ENCODE measurements at places on chromosomes 11 and 22.

DNA sequence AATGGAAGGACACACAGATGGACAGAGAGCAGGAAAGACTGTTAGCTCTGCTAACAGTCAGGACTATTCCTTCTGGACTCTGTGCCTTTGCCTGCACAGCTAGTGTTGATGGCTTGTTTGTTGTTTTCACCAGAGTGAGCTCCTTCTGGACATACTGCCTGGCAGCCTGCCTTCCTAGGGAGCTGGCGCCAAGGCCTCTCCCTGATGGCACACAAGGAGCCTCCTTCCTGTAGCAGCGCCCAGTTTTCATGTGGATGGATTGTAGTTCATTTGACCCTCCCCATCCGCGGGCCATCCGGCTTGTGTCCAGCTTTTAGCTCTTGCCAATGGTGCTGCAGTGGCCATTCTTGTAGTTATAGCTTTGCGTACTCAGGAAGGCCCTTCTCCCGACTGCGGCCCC, 16.6 kb upstream of the BCR start:
- peak; percentile 64 for DNase-seq

GRCh38 chr11:14519597-14519916, 629 bp downstream of the PSMA1 start:
- DNase-seq: no peak

DNA sequence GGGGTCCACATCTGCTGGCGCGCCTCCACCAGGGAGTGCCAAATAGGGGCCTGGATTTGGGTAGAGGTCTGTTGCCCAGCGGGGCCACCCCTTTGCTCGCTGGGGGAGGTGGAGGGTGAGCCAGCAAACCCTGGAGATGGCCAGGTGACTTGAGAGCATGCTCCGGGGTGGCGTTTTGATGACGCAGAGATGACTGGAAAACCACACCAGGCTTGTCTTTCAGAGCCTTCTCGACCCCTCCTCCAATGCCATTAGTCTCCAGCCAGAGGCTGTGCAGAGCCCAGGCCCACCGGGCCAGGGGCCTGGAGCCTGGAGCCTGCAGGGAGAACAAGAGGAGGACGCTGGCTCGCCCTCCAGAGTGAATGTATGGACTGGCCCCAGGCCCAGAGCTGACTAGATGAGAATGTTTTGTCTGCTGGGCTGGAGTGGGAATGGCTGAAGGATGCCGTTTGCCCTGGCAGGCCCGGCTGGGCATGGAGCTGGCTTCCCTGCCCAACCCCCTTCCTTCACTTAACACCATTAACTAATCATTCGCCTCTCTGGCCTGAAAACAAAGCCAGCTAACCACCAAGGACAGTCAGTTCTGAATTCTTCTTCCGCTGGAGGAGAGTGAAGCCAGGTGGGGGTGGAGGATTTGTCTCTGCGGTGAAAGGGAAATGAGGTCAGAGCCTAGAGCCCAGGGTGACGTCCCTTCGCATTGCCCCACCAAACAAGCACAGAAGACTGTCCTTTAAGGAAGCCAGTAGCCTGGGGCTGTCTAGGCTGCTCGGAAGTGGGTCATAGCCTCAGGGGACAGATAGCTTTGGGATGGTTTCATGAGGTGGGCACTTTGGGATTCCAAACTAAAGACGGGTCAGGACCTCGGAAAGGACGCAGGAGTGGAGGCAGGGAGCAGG, 1.6 kb upstream of the MCAM start:
- DNase-seq: peak; percentile 64

DNA sequence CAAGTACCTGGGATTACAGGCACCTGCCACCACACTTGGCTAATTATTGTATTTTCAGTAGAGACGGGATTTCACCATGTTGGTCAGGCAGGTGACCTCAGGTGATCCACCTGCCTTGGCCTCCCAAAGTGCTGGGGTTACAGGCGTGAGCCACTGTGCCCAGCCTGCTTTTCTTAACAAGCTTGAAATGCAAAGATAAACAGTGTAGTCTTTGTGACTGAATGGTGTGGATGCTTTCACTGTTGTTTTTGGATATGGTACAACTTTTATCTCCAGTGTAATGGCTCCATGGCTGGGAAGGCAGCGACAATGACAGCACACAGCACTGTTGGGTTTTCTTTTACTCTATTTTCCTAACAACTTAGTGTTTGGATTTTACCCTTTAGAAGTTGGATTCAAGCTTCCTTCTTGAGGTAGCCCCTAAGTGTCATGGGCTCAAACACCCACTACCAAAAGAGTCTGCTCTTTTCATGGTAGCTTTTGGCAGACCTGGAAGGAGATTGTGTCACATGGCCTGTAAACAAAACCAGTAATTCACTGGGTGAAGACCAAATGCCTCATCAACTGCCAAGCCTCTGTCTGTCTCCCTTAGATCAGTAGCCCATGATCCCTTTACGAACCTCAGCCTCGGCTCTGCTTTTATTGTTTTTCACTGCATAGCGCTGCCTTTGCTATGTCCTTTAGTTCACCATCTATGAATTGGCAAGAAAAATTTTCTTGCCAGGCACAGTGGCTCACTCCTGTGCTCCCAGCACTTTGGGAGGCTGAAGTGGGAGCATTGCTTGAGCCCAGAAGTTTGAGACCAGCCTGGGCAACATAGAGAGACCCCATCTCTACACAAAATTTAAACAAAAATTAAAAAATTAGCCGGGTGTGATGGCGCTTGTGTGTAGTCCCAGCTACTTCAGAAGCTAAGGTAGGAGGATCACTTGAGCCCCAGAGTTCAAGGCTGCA, 6.4 kb downstream of the VPS51 start:
- no peak for DNase-seq

DNA sequence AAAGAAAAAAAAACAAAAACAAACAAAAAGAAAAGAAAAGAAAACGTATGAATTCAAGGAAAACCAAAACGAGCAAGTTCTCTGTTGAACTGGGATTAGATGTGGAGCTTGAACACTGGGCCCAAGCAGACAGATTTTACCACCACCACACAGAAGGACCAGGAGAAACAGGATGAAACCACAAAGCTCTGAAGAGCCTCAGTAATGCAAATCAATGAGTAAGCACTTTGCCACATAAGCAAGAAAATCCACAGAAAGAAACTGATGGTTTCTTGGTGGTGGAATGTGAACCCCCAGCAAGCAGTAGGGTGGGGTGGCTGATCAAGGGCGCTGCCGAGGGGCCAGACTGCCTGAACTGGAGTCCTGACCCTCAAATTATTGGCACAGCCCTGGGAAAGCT, 50.9 kb upstream of the NFRKB start:
- no peak for DNase-seq

DNA sequence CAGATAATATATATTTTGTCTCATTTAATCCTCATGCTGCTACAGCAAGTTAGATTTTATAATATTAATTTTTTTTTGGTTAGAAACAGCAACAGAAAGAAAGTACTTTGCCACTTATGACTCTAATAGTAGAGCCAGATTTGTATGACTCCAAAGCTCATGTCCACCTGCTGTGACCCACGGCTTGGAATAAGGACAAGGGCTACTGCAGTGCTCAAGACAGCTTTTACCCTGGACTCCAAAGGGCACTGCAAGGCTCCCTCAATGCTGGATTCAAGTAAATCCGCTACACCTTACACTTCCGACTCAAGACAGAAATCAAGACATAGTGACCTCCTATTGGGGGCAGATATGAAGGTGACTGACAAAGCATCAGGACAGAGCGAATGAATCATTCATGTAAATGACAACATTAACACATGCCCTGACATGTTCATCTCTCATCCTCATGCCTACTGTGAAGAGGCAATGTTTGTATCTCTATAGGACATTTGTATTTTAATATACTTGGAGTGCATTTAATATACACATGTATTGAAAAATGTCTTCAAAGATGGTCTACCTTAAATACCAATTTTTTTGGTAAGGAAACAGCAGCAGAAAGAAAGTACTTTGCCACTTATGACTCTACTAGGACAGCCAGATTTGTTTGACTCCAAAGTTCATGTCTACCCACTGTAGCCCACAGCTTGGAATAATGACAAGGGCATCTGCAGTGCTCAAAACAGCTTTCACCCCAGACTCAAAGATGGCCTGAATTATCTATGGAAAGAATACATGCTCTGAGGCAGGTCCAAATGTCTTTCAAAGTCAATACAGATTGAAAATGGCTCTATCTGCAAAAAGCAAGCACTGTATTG, 375.6 kb upstream of the CCDC90B start:
- no peak for DNase-seq

DNA sequence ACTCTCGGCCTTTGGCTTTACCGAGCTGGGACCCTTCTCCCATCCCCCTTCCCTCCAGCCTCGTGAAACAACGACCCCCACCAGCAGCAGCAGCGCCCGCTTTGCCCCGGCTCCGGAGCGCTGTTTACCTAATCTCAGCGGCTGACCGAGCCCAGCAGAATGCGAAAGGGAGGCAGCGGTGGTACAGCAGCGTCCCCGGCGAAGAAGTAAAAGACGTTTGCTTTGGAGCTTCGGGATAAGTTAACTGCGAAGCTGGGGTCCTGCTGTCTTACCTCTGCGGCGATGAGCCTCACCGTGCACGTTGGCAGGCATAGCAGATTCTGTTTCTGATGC, 2.0 kb upstream of the LARGE1 start:
- DNase-seq: peak; percentile 39

GRCh38 chr11:725624-726202, 19.7 kb downstream of the EPS8L2 start:
- no peak for DNase-seq

DNA sequence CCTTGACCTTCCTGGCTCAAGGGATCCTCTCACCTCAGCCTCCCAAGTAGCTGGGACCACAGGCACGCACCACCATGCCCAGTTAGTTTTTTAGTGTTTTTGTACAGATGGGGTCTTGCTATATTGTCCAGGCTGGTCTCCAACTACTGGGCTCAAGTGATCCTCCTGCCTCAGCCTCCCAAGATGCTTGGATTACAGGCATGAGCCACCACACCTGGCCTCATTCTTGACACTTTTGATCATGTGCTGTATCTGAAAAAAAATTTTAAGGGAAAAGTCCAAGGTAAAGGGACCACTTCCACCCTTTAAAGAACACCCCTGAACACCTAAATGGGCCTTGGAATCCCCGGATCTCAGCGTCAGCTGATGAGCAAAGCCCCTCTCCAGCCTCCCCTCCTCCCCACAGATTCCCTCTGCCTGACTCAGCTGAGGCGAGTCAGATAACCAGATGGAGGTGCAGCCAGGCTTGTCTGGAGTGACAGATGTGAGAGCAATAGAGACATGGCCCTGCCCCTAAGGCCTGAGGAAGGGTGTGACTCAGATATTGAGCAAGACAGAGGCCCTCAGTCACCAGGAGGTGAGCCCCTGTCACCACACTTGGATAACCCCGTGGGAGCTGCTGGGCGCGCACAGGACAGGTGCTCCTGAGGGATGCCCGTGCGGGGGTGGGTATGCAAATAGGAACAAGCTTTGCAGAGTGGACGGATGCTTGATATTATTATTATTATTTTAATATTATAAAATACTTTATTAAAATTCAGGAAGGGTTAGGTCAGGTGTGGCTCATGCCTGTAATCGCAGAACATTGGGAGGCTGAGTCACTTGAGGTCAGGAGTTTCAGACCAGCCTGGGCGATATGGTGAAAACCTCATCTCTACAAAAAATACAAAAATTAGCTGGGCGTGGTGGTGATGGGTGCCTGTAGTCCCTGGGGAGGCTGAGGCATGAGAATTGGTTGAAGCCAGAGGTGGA, 5.0 kb upstream of the CCDC88B start:
- DNase-seq: peak; percentile 78

DNA sequence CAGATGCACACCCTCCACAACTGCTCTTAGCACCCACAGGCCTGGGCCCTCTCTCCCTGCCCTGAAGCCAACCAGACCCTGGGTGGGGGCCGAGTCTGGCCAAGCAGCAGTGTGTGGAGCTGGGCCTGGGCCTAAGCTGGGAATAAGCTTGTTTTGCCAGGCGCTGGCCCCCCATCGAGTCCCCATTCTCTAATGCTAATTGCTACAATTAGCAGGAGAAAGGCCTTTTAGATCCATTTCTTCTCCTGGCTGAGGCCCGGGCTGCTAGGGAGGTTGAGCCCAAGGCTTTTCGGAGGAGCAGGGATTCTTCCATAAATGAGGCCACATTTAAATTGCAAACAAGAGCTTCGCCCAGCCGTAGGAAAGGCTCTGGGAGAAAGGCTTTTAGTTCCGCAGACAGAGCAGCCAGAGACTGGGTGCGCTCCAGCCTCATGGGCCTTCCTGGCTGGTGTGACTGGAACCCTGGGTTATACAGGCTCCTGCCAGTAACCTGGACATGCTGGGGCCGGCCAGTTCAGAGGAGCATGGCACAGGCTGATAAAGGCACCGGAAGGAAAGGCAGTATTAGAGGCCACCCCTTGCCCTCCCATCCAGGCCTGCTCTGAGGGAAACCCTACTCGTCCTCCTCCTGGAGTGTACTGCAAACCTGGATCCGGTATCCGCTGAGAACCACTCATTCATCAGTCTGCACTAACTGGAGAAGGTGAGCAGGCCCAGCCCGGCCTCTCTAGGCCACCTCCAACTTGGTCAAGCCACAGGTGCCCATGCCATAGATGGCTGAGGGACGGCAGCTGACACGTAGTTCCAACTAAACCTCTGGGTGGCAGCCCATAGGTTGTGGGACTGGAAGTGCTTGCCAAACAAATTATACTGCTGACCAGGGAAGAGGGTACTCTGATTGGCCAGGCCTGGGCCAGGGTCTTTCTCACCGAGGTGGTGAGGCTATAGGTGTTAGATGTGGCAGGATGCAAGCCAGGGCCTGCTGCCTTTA, 6.2 kb downstream of the KCNQ1OT1 start:
- DNase-seq: no peak

GRCh38 chr11:1785749-1786413, 22.2 kb upstream of the CTSD start:
- DNase-seq: no peak

- no peak for DNase-seq
Measured at GRCh38 chr22:50703726-50704509, 31.3 kb downstream of the SHANK3 start.

GRCh38 chr22:42301077-42301741, 30.8 kb upstream of the TCF20 start:
- DNase-seq: no peak

DNA sequence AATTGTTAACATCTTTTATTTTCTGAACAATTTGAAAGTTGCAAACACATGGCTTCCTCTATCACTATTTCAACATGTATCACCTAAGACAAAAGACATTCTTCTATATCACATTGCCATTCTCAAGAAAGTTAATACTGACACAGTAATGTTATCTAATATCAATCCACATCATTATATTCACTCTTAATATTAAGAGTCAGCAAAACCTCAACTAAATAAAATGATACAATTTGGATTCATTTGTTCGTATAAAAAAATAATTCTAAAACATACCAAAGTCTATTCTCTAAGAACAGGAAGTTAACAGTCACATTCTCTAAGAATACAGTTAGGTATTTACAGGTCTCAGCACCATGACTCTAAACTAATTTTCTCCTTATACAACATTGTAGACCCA, 52.0 kb downstream of the ABTB2 start:
- no peak for DNase-seq

- no peak for DNase-seq
Measured at GRCh38 chr11:88345408-88345807, 7.9 kb upstream of the CTSC start.

GRCh38 chr11:60950933-60951605, 907 bp downstream of the SLC15A3 start:
- no peak for DNase-seq

Measured in transverse colon (tissue), 4 donors.